Activated naive CD4-positive, alpha-beta T cell treated with anti-CD3 and anti-CD28 coated beads for 36 hours (primary cell): ENCODE measurements at places on chromosomes 1 and 21. TPM values are rescaled to one million over a fixed set of nuclear protein-coding genes. Genes with fewer than 3 reads are reported as not detected.

DNA sequence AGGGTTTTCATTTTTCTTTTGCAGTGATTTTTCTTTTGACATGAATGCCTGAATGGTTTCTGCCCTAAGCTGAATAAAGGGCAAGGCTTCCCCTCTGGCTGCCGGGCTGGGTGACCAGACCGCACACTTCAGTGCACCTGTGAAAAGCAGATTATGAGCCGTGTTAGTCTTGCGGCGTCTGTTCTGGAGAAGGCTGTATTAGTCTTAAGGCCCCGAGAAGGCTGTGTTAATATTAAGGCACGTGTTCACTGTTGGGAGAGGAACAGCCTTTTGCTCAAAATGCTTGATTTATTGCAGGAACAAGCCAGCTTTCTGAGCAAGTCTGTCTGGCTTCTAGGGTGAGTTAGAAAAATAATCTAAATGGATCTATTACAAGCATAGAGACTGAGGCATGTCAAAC, 54.7 kb upstream of the DNAH14 start:
- no peak overlapping the region for H3K4me3 ChIP-seq
- no peak overlapping the region for H3K27ac ChIP-seq
- no peak for DNase-seq

DNA sequence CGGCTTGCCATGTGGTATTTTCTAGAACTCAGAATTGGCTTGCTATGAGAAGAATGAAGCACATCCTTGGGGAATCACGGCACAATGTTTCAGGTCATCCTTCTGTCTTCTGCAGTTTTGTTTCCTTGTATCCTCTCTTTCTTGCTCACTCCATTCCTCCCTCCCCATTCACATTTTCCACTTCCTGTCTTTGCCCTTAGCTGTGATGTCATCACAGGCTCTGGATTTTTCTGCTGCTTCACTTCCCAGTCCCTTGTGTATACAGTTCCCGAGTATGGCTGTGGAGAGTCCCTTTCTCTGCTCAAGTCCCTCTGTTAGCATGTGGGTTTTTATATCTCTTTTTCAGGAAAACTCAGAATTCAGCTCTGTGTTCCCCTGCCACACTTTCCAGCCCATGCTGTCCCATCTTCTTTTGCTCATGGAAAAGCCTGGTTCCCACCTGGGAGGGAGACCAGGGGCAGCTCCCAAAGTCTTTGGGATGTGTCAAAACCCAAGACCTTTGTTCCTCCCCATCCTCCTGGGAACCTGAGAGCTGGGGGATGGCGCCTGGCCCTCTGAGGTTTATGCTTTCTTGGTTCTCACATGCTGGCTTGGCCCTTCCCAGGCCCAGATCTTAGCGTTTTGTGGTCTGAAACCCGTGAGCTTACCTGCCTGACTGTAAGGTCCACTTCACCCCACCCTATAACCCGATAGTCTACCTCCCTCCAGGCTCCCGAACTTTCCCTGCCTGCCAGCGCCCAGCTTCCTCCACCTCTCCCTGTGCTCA, 4.8 kb upstream of the RGS16 start:
- peaks cover 5% of the 10 kb centered on the region for H3K27me3 ChIP-seq
- peaks cover 50% of the 10 kb centered on the region for H3K4me1 ChIP-seq
- no peak overlapping the region for H3K27ac ChIP-seq
- H3K36me3 ChIP-seq = no peaks in the 10 kb centered on the region
- no peak for DNase-seq

The SPATA45 gene
- not detected for total RNA-seq

DNA sequence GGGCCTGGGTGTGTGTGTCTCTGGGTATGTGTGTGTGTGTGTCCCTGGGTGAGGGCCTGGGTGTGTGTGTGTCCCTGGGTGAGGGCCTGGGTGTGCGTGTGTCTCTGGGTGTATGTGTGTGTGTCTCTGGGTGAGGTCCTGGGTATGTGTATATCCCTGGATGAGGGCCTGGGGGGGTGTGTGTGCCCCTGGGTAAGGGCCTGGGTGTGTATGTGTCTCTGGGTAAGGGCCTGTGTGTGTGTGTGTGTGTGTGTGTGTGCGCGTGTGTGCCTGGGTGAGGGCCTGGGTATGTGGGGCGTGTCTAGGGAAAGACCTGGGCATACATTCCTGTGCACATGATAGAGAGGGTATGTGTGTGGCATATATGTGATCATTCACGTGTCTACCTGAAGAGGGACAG, 155.1 kb upstream of the ZC3H12A start:
- no peak for DNase-seq
- H3K4me1 ChIP-seq = peaks cover 6% of the 10 kb centered on the region
- H3K4me3 ChIP-seq = no peak overlapping the region
- peaks cover 48% of the 10 kb centered on the region for H3K27me3 ChIP-seq
- no peaks in the 10 kb centered on the region for H3K36me3 ChIP-seq

- DNase-seq = no peak
- no peak overlapping the region for H3K4me3 ChIP-seq
Observed at GRCh38 chr1:233031521-233031920, 81.1 kb downstream of the NTPCR start.

DNA sequence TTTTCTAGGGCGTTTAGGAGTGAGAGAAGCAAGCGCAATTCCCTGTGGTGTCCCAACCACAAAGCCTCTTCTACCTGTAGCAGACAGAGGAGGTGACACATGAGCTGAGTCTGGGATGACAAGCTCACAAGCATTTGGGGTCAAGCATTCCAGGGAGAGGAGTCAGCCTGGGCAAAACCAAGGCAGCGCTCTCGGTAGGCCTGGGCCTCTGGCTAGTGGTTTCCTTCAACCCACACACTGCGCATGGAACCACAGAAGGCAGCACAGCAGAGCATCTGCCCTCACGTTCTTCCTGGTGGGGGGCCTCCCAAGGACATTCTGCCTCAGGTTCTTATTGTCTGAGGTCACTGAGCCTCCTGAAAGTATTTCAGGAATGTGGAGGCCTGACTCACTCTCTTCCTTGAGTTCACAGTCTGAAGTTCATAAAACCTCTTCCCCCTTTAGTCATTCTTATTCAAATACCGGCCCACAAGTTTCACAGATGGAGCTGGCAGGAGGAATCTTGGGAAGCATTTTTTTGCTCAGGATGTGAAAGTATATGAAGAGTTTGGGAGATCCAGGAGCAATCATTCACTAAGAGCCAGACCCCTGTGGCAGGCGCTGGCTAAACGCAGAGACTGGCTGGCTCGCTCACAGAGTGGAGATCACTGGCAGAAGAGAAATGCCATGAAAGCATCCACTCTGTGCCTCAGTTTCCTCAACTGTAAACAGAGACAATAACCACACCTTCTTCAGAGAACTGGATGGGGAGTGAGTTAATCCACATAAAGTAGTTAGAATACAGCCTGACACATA, 26.8 kb downstream of the CCN1 start:
- no peak overlapping the region for H3K4me3 ChIP-seq
- no peaks in the 10 kb centered on the region for H3K27me3 ChIP-seq
- H3K27ac ChIP-seq = no peak overlapping the region
- no peaks in the 10 kb centered on the region for H3K4me1 ChIP-seq
- DNase-seq = no peak

GRCh38 chr1:31099293-31100032, 33.9 kb upstream of the PUM1 start:
- H3K27ac ChIP-seq = no peak overlapping the region
- H3K4me3 ChIP-seq = no peak overlapping the region
- no peaks in the 10 kb centered on the region for H3K36me3 ChIP-seq
- no peak for DNase-seq
- no peaks in the 10 kb centered on the region for H3K27me3 ChIP-seq

- H3K4me3 ChIP-seq = no peak overlapping the region
- no peaks in the 10 kb centered on the region for H3K4me1 ChIP-seq
- DNase-seq = no peak
- peaks cover 3% of the 10 kb centered on the region for H3K27me3 ChIP-seq
- no peaks in the 10 kb centered on the region for H3K36me3 ChIP-seq
- H3K27ac ChIP-seq = no peak overlapping the region
Observed at GRCh38 chr1:202014915-202015661, 4.7 kb downstream of the ELF3 start.

The AMY2A gene
- total RNA-seq = not detected

- H3K27ac ChIP-seq = no peak overlapping the region
- H3K4me1 ChIP-seq = no peaks in the 10 kb centered on the region
- no peak for DNase-seq
- H3K36me3 ChIP-seq = no peaks in the 10 kb centered on the region
- no peak overlapping the region for H3K4me3 ChIP-seq
Observed at GRCh38 chr1:30876451-30877204, 31.9 kb downstream of the SDC3 start.

The SEC16B gene
- not detected for total RNA-seq

- H3K4me3 ChIP-seq = no peak overlapping the region
- peaks cover 27% of the 10 kb centered on the region for H3K4me1 ChIP-seq
- DNase-seq = no peak
- H3K27ac ChIP-seq = no peak overlapping the region
- no peaks in the 10 kb centered on the region for H3K27me3 ChIP-seq
Observed at GRCh38 chr21:15774590-15774989, 44.8 kb downstream of the USP25 start.

- peaks cover 29% of the 10 kb centered on the region for H3K27me3 ChIP-seq
- peaks cover 9% of the 10 kb centered on the region for H3K4me1 ChIP-seq
- DNase-seq = no peak
- H3K27ac ChIP-seq = no peak overlapping the region
- no peak overlapping the region for H3K4me3 ChIP-seq
Observed at GRCh38 chr21:41064334-41064791, 103.6 kb upstream of the BACE2 start.

DNA sequence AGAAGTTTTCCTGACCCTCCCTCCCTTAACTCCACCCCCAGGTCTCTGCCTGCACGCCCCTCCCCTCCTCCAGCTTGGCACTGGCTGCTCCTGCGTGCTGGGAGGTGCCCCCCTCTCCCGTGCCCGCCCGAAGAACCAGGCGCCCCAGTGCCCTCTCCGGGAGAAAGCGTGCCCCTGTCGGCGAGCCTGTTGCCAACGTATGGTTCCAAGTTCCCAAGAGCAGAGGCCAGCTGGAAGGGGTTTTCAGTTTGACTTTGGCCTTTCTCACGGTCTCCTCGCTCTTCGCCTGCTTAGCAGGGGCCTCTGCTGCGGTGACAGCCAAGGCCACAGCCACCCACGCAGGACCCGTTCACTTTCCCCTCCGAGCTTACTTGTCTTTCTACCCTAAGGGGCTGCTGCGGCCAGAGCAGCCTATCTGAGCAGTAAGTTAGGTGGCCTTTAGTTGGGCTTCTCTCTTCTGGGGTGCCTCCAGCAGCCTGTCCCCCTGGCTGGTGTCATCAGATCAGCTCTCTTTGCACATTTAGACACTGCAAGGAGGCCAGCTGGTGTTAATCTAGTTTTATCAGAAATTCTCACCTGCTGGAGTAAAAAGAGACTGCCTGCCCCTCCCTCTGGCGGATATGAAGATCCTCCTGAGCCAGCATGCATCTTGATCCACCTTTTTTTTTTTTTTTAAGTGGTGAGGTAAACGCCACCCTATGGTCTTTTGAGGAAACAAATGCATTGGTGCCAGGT, 1.5 kb downstream of the STUM start:
- H3K27ac ChIP-seq = no peak overlapping the region
- H3K4me3 ChIP-seq = peak overlapping the region; percentile 50
- no peaks in the 10 kb centered on the region for H3K36me3 ChIP-seq
- peak; percentile 23 for DNase-seq
- H3K4me1 ChIP-seq = peaks cover 10% of the 10 kb centered on the region

DNA sequence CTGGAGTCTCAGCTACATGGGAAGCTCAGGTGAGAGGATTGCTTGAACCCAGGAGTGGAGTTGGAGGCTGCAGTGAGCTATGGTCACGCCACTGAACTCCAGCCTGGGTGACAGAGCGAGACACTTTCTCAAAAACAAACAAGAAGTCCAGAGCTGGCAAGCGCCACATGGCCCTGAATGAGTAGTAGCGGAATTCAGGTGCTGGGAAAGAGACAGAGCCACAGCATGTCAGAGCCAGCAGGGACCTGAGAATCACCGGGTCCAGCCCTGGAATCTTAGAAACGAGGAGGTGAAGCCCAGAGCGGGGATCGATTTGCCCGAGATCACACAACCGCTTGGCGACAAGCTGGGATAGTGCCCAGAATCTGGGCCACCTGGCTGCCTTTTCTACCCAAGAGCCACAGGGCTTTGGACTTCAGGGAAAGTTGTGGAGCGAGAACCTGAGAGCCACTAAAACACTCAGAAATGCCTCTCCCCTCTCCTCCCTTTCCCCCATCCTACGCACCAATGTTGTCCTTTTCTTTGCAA, 9.8 kb downstream of the ARL8A start:
- H3K27me3 ChIP-seq = no peaks in the 10 kb centered on the region
- H3K4me1 ChIP-seq = no peaks in the 10 kb centered on the region
- no peak overlapping the region for H3K27ac ChIP-seq

The KLHDC8A gene
- not detected for total RNA-seq

- DNase-seq = no peak
- H3K4me3 ChIP-seq = no peak overlapping the region
- H3K36me3 ChIP-seq = no peaks in the 10 kb centered on the region
- peaks cover 10% of the 10 kb centered on the region for H3K4me1 ChIP-seq
- H3K27me3 ChIP-seq = peaks cover 17% of the 10 kb centered on the region
Observed at GRCh38 chr21:45410865-45411809, 6.2 kb downstream of the COL18A1 start.

- peaks cover 40% of the 10 kb centered on the region for H3K4me1 ChIP-seq
- peaks cover 17% of the 10 kb centered on the region for H3K36me3 ChIP-seq
- no peak for DNase-seq
- H3K4me3 ChIP-seq = no peak overlapping the region
- H3K27ac ChIP-seq = no peak overlapping the region
Observed at GRCh38 chr1:90964444-90965035, 57.3 kb downstream of the ZNF644 start.

- no peaks in the 10 kb centered on the region for H3K27me3 ChIP-seq
- H3K4me3 ChIP-seq = peak overlapping the region; percentile 7
- peaks cover 45% of the 10 kb centered on the region for H3K4me1 ChIP-seq
- peaks cover 3% of the 10 kb centered on the region for H3K36me3 ChIP-seq
- no peak for DNase-seq
Observed at GRCh38 chr21:15034126-15034853, 30.5 kb downstream of the NRIP1 start.

DNA sequence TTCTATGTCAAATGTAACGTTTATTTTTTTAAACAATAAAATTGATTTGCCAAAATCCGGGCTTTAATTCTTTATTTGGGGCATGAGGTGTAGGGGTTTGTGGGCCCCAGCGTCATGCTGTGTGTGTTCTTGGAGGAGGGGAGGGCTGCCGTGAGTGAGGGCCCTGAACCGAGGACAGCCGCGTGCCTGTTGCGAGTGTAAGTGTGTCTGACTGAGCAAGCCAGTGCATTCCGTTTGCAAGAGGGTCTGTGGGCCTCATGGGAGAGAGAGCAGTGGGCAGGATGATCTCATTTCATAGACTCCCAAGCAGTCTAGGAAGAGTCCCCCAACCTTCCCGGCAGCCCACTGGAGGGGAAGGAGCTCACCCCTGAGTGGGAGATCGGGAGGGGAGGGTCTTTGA, 21.4 kb upstream of the SPSB1 start:
- H3K4me1 ChIP-seq = peaks cover 15% of the 10 kb centered on the region
- no peak overlapping the region for H3K4me3 ChIP-seq
- no peak for DNase-seq
- no peak overlapping the region for H3K27ac ChIP-seq
